Panc1 (cell line): ENCODE measurements at places on chromosomes 16 and 17. TPM values are rescaled to one million over a fixed set of nuclear protein-coding genes. Genes with fewer than 3 reads are reported as not detected.

STARD3 gene
- 44.8 TPM for total RNA-seq

TMEM114 gene
- not detected for total RNA-seq

SP6 gene
- total RNA-seq = 4.0 TPM

CD7 gene
- 0.77 TPM for total RNA-seq

ZNF469 gene
- 1.3 TPM for total RNA-seq

CCDC78 gene
- total RNA-seq = 18.2 TPM

ADAP2 gene
- 2.4 TPM for total RNA-seq

DRC3 gene
- 3.6 TPM for total RNA-seq

LRRC37A gene
- total RNA-seq = 2.7 TPM

MEAK7 gene
- total RNA-seq = 17.2 TPM

AANAT gene
- total RNA-seq = not detected

RAB11FIP4 gene
- total RNA-seq = 10.8 TPM

EPX gene
- total RNA-seq = not detected

LYRM1 gene
- total RNA-seq = 30.7 TPM

LPCAT2 gene
- total RNA-seq = 62.1 TPM
